NCI-H187 (cell line): ENCODE measurements at places on chromosomes 2 and 18.

DNA sequence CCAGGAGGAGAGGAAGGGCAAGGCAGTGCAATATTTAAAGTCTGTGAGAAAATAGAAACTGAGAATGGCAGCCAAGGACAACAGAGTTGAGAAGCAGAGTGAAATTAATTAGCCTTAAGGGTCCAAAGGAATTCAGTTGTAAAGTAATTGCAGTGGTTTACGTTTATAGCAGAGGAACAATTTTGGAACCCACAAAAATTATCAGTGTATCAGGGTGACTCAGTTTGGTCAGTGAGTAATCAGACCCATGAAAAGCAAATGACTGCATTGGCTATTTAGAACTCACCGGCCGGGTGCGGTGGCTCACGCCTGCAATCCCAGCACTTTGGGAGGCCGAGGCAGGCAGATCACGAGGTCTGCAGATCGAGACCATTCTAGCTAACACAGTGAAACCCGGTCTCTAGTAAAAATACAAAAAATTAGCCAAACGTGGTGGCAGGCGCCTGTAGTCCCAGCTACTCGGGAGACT, 245.8 kb upstream of the SLC39A10 start:
- DNase-seq: no peak

GRCh38 chr2:34050413-34050812, 451.3 kb upstream of the FAM98A start:
- DNase-seq: no peak

- no peak for DNase-seq
These were observed 396.9 kb upstream of the NXPH2 start for GRCh38 chr2:139177041-139177440.

DNA sequence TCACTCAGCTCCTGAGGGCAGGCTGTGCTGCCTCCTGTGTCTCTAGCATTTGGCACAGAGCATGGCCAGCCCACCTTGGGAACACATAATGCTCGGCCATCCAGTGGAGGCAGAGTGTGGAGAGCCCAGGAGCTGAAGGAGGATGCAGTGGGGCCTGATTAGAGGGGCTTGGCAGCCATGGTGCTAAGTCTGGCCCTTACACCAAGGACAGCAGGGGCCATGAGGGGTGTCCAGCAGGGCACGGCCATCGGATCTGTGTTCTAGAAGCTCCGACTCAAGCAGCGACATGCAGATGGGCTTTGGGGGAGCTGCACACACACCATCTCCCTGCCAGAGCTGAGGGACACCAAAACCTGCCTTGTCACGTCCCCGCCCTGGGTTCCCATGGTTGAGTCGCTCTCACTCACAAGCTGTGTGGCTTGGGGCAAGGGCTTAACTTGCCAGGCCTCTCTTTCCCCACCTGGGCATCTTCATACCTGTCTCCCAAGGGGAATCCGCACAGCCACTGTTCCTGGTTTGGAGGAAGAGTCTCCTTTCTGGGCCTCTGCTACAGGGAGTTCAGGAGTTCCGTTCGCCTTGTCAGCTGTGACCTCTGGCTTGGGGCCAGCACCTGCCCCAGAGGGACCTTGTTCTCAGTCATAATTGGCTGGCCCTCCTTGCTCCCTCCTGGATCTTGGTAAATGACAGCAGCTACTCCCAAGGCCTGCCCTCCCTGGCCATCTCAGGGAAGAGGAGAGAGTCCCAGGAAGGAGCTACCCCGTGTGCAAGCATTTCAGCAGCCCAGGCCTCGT, 1.3 kb upstream of the TOGARAM2 start:
- DNase-seq: no peak

GRCh38 chr2:174591740-174592139, 5.9 kb downstream of the WIPF1 start:
- DNase-seq: no peak

DNA sequence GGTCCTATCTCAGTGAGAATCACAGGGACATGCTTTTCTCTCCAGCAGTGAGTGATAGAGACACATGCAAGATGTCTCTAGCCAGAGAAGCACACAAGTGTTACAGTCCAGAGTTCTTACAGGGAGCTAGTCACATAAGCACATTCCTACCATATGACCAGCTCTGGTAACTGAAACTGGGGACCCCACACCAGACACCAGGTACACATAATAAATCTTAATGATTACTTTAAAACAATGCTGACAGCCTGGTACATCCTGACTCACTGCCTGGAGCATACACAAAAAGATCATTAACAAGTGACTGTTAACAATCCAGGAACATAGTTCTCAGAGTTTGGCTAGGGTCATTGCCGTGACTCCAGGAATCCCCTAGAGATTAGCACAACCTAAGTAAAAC, 53.6 kb downstream of the GALNT1 start:
- DNase-seq: no peak
